ENCODE measurements at places on chromosomes 1 and 21.

DNA sequence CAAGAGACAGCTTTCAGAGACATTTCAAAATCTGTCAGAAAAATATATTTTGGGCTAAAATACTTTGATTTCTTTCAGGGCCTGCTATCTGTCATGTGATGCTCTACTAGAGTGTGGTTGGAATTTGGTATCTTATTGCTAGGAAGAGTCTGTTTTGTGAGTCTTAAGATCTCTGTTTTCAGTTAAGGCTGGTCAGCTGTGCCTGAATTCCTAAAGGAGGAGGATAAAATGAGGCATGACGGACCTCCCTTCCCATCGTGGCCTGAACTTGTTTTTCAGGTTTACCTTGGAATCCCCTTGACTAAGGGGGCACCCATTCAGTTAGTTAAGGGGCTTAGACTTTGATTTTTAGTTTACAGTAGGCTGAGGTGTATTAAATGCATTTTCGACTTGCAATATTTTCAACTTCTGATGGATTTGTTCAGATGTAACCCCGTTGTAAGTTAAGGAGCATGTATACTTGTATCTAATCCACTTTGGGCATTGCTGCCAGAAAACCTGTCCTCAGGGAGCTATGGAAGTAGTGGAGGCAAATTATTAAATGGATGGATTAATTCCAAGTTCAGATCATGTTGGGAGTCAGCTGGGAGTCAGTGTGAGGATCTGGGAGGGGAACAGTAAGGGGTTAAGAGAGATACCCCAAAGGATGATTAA is 18.3 kb downstream of the CAPN2 start:
- no peak for DNase-seq

- DNase-seq = no peak
Measured at GRCh38 chr1:61424382-61424781, 300.6 kb downstream of the TM2D1 start.

DNA sequence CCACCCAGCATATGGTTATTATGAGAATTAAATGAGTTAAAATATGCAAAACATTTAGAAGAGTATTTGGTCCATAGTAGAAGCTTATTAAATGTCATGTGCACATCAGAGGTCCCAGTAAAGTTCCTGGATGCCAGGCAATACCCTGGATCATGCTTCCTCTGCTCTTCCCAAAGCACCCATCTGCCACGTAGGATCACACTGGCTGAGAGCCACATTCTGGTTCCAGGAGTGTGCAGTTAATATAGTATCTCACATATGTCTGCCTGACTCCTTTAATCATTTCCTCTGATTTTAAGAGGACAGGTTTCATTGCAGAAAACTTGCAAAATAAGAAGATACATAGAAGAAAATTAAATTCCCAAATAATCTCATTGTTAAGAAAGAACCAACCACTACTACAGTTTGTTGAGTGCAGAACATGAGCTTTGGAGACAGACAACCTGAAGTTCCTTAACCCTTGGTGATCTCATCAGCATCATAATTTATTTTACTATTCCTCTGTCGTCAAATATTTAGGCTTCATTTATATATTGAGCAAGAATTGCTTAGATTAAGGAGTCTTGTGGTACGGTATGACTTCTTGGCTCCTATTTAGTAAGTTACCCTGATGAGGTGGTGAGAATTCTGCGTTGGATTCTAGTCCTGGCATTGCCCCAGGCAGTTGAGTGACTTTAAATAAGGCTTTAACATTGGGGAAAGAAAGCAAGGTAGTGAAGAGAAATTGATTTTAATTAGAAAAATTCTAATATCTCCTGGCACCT is 12.3 kb downstream of the SGIP1 start:
- DNase-seq = no peak

GRCh38 chr1:18091660-18092446 is 15.7 kb upstream of the IGSF21 start:
- DNase-seq = no peak

- DNase-seq = no peak
Measured at GRCh38 chr21:37849506-37850102, 66.7 kb downstream of the KCNJ6 start.

- DNase-seq = no peak
Measured at GRCh38 chr1:170601866-170602265, 62.1 kb upstream of the PRRX1 start.

GRCh38 chr1:58460469-58460868 is 86.1 kb downstream of the OMA1 start:
- no peak for DNase-seq

DNA sequence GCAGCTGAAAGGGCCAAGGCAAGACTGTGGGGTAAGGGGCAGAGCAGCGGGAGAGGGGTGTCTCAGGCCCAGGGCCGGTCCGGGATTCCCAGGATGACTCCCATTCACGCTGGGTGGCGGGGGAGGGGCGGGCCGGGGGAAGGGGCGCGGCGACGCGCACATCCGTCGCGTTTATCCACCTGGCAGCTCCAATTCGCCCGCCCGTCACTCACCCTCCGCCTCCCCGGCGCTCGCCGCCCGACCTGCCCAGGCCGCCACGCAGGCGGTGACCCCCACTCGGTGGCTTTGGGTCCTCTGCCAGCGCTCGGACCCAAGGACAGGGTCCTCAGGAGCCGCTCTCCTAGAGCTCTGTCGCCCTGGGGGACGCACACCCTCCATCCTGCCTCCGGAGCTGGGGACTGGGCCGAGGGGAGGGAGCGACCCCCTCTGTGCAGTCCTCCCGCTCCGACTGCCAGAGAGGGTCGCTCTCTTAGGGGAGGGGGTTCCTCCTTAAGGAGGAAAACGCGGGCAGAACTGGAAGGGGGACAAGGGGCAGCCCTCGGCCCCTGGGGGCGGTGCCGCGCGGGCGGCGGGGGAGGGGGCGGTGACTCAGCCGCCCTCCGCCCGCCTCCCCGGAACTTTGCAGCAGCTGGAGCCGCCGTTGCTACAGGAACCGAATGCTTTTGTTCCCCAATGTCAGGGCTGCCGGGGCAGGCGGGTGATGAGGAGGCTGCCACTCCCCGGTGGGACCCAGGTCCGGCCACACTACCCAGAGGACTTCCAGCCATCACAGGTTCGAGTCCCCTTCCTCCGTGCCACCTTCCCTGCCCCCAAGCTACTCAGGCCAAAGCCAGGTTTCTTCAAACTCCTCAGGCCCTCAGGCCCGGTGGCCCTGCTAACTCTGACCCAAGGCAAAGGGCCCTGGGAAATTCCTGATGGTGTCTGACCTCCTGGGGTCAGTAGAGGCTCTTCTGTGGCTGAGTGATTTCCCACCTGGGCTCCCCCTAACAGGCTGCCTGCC is 3.4 kb downstream of the ADGRB2 start:
- DNase-seq = peak; percentile 71

DNA sequence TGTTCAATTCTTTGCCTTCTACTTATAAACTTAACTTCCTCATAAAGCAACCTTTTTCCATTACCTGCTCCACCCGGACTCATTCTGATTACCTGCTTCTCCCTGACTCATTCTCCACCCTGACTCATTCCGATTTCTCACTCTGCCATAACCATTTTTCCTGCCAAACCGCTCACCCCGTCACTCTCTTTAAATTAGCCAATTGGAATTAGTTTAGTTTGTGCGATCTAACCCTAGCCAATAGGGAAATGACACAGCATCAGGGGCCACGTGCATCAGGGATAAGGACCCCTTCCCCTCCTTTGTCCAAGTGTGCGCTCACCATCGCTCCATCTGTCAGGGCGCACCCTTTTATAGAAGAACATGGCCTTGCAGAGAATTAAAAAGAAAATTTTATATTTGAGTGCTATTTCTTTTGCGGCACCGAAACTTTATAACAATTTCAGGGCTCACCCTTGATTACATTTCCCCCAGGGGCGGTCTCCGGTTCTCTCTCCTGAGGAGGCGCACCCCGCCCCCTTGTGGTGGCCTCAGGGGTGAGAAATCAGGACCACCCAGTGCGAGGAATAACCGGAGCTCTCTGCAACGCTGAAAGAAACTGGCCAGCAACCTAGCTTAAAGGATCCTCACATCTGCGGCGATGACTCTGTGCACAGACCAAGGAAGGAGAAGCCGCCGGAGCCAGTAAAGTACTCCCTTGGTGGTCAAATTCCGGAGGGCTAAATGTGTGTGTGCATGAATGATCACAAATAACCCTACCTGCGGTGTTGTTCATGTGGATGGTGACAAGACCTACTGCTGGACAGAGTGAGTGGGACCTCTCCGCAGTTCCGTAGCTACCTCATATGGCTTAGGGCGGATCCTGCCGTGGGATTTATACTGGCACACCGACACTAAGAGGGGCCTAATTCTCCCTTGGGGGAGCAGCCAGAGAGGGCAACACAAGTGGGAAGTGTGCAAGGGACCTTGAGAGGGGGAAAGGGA is 30.3 kb upstream of the CBR3 start:
- no peak for DNase-seq
